IMR-90 (cell line): ENCODE measurements at places on chromosomes 2 and 18. TPM values are rescaled to one million over a fixed set of nuclear protein-coding genes. Genes with fewer than 3 reads are reported as not detected.
A peak's percentile ranks its signal among the peaks of the same experiment; 100 is the strongest.

DNA sequence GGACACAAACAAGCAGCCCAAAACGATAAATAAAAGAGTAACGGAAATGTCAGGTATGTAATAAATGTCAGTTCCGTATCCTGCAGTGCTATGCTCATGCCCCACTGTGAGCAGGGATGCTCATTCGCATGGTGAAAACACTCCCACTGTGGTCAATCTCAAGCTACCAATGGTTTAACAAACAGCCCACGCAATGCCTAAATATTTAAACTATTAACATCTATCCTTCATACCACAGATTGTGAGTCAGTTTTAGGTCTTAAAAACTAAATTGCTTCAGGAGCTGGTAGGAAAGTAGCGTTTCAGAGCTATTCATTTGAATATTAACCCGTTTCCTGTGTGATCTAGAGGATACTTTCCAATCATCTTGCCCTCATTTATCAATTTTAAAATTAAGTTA is 207.4 kb downstream of the TCF4 start:
- peaks cover 2% of the 10 kb centered on the region; the same call in 1 of the 2 replicates for H3K36me3 ChIP-seq
- no peaks in the 10 kb centered on the region for H3K27me3 ChIP-seq
- H3K27ac ChIP-seq = no peak overlapping the region

DNA sequence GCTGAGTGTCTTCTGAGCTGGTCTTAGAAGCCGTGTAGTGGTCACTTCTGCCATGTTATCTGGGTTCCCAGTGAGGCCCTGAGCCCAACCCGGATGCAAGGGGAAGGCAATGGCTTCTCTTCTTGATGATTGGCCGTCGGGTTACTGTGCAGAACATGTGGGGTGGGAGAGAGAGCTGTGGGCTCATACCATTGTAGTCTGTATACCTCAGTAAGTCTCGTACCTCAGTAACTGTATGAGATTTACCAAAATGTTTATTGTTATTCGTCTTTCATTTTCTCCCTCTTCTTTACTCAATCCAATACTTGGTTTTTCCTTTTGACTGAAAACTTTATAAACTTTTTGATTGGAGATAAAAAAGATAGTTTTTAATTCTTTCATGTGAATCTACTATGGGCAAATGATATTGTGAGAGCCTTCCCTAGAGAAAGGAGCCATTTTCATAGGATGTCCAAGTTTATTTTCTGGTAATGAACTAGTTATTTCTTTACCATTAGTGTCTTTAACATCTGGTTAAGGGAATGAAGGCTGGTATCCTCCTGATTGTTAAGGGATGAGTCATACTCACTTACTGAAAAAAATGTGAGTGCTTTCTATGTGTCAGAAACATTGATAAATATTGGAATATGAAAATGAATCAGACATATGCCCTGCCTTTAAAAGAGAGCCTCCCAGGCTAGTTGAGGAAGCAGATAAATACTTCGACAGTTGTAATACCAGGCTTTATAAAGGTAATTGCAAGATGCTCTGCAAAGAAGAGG is 129.9 kb downstream of the PRPF40A start:
- peak; percentile 74 for DNase-seq
- peaks cover 12% of the 10 kb centered on the region for H3K4me1 ChIP-seq
- no peak overlapping the region for H3K27ac ChIP-seq
- no peak overlapping the region for H3K4me3 ChIP-seq

DNA sequence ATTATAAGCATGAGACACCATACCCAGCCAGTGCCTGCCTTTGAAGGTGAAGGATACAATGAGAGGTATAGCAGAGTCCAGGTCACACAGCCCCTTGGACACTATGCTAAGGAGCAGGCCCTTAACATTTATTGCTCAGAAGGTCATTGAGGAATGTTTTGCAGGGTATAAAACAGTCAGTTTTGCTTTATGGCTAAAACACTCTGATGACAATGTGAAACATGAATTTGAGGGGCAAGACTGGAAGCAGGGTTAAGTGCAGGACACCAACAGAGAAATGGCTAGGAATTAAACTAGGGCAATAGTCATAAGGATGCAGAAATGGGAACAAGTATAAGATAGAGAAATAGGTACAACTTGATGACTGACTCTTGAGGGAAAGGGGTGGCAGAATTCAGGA is 141.1 kb downstream of the METTL4 start:
- H3K4me1 ChIP-seq = peaks cover 1% of the 10 kb centered on the region; the same call in 1 of the 2 replicates
- no peak for DNase-seq
- H3K4me3 ChIP-seq = no peak overlapping the region
- H3K27me3 ChIP-seq = no peaks in the 10 kb centered on the region
- no peaks in the 10 kb centered on the region for H3K36me3 ChIP-seq

DNA sequence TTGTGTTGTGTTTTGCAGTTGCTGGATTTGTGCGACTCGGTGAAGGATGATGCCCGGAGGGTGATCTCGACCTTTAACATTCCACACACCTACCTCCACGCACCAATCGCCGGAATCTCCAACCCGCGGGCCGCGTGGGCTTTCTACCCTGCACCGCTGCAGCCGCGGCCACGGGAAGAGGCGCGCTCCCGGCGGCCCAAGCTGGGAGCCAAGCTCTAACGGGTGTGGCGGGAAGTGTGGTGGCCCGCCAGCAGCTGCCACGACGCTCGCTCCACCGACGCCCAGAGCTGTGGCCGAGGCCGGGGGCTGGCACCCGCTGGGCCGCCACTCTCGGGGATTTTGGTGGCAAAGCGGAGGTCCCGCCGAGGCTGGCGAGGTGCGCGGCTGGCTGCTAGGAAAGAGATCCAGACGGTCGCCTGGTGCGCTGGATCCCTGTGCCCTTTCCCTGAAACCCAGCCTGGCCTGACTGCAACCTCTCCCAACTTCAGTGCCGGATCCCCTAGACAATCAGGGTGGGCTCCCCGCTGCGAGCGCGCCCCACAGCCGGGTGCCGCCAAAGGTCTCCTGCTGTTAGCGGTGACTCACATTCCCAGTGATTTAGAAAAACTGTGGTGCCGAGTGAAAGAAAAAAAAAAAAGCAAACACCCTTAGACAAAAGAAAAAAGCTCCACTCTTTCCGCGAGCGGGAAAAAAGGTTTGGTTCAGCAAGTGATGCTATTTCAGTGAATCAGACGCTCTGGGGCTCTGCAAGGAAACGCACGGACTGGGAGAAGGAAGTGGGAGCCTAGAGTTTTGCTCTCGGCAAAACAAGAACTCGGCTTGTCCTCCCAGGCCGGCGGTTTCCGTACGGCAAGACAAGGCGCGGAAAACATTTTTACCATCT is 2.9 kb upstream of the BCL2L11 start:
- peak overlapping the region; percentile 31 for H3K4me3 ChIP-seq
- H3K4me1 ChIP-seq = peaks cover 2% of the 10 kb centered on the region
- no peak overlapping the region for H3K27ac ChIP-seq

DNA sequence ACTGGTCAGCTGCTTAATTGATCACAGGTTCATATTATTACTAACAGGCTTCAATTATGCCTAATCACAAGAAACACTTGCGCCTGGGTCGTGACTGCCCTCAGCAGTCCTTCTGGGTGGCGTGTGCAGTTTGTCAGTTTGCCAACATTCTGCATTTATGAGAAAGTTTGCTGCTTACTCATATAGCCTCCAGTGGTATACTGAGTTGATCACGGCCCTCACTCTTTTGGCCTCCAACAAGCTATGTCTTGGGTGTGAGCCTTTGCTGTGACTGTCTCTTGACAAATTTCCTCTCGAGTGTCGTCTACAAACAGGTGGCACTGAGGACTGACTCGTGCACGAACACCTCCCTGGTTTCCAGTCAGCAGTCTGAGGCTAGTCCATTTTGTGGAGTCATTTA is 27.3 kb downstream of the DCDC2C start:
- no peaks in the 10 kb centered on the region for H3K36me3 ChIP-seq
- peaks cover 18% of the 10 kb centered on the region for H3K27me3 ChIP-seq
- peak; percentile 41 for DNase-seq
- H3K27ac ChIP-seq = no peak overlapping the region
- H3K4me1 ChIP-seq = no peaks in the 10 kb centered on the region

GRCh38 chr2:3102922-3103569 is 274.6 kb downstream of the EIPR1 start:
- H3K36me3 ChIP-seq = no peaks in the 10 kb centered on the region
- H3K4me3 ChIP-seq = no peak overlapping the region
- no peaks in the 10 kb centered on the region for H3K27me3 ChIP-seq
- no peaks in the 10 kb centered on the region for H3K4me1 ChIP-seq
- no peak overlapping the region for H3K27ac ChIP-seq

- H3K36me3 ChIP-seq = no peaks in the 10 kb centered on the region
- H3K27me3 ChIP-seq = no peaks in the 10 kb centered on the region
- H3K4me1 ChIP-seq = peaks cover 9% of the 10 kb centered on the region
- H3K27ac ChIP-seq = peak overlapping the region; percentile 79; the same call in 1 of the 2 replicates
- H3K4me3 ChIP-seq = no peak overlapping the region
These were observed 181.1 kb upstream of the PGAP1 start for GRCh38 chr2:197107291-197108269.

GRCh38 chr2:47078541-47079482 is 76.3 kb downstream of the STPG4 start:
- H3K27ac ChIP-seq = no peak overlapping the region
- H3K27me3 ChIP-seq = no peaks in the 10 kb centered on the region
- no peaks in the 10 kb centered on the region for H3K36me3 ChIP-seq
- H3K4me3 ChIP-seq = no peak overlapping the region
- no peak for DNase-seq

DNA sequence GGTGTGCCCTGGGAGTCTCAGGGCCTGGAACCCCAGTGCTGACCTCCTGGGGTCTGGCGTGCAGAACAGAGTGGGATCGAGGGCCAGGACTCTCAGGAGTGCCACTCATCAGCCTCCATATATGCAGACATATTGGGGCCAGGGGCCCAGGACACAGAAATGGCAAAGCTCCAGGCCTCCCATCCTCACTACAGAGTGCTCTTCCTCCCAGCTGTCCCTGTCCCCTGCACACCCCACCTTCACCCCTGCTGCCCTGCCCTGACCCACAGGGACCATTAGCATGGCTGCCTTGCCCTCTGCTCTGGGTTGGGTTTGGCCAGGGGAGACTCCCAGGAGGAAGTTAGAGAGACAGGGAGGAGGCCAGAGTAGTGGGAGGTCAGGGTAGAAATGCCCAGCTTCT is 2.8 kb downstream of the TEX51 start:
- H3K36me3 ChIP-seq = no peaks in the 10 kb centered on the region
- H3K27ac ChIP-seq = no peak overlapping the region
- no peak for DNase-seq
- H3K4me1 ChIP-seq = no peaks in the 10 kb centered on the region

GRCh38 chr2:217614498-217614897 is 388.3 kb downstream of the TNS1 start:
- H3K27me3 ChIP-seq = no peaks in the 10 kb centered on the region
- H3K4me3 ChIP-seq = no peak overlapping the region
- peak; percentile 3 for DNase-seq
- H3K27ac ChIP-seq = no peak overlapping the region
- H3K36me3 ChIP-seq = no peaks in the 10 kb centered on the region

DNA sequence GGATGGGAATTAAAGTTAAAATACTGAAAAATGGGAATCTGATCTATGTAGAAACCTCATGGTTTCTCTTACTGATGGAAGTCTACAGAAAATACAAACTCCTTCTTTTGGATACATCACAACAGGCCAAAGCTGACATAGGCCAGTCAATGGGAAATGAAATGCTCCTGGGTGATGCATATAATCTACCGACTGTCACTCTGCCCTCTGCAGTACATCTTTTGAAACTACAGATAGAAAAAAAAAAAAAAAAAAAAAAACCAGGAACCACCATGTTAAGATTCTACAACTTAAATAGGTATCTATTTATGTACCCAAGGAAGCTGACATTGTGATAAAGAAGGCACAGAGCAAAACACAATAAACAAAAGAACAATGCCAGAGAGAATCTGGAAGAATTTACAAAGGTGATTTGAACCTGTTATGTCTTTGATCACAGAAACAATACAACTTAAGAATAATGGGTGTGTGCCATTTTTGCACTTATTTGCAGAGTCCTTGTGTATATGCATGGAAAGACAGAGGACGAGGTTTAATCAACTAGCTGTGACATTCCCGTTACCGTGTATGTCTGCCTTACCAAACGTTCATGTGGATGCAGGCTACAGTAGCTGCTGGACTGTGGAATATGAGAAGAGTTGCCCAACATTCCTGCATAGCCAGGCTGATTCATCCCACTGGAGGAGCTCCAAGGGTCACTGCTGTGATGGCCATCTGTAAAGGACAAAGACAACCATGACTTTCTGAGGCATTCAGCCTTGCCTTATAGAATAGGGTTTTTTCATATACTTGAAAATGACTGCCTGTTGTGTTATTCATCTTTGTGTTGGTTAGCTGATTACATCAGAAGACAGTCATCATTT is 312.7 kb downstream of the TCF4 start:
- no peak overlapping the region for H3K4me3 ChIP-seq
- H3K4me1 ChIP-seq = peaks cover 2% of the 10 kb centered on the region
- H3K27me3 ChIP-seq = no peaks in the 10 kb centered on the region
- H3K36me3 ChIP-seq = peaks cover 5% of the 10 kb centered on the region
- peak; percentile 82 for DNase-seq

DNA sequence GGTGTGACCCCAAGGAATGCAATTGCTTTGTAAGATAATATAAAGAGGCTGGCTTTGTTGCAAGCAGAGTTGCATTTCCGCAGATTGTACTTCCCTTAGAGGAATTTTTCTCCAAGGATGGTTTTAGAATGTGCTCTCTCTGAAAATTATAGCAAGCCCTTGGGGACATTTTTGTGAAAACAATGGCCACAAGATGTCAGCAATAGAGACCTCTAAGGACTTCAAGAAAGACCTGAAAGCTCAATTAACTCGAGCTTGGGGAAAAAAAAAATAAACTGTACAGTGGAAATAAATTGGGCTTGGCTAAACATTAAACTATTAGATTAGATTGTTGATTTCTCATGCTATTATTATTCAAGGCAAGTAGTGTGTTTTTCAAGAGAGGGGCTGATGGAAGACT is 81.3 kb upstream of the KYNU start:
- no peaks in the 10 kb centered on the region for H3K36me3 ChIP-seq
- no peak overlapping the region for H3K4me3 ChIP-seq
- no peaks in the 10 kb centered on the region for H3K27me3 ChIP-seq
- no peak overlapping the region for H3K27ac ChIP-seq
- no peak for DNase-seq

- peak; percentile 37 for DNase-seq
- no peaks in the 10 kb centered on the region for H3K36me3 ChIP-seq
- H3K4me3 ChIP-seq = no peak overlapping the region
These were observed 96.4 kb downstream of the MAP3K20 start for GRCh38 chr2:173171924-173172643.

Gene ANKRD23
- total RNA-seq = 0.54 and 0.83 TPM in 2 replicates

Gene PAPOLG
- 12.4 and 17.5 TPM in 2 replicates for total RNA-seq

Gene KCNE4
- 6.6 and 8.3 TPM in 2 replicates for total RNA-seq

Gene SIX3
- total RNA-seq = not detected in 2 replicates

Gene ALLC
- total RNA-seq = not detected in 2 replicates

Gene LINC00305
- not detected in 2 replicates for total RNA-seq

Gene SPATA3
- not detected in 2 replicates for total RNA-seq
